Fibroblast of skin of scalp (primary cell): ENCODE measurements at places on chromosomes 4 and X.

GRCh38 chrX:40550066-40550465, 30.7 kb upstream of the ATP6AP2 start:
- DNase-seq: no peak

- DNase-seq: no peak
Measured at GRCh38 chr4:134019657-134020056, 181.9 kb downstream of the PABPC4L start.

DNA sequence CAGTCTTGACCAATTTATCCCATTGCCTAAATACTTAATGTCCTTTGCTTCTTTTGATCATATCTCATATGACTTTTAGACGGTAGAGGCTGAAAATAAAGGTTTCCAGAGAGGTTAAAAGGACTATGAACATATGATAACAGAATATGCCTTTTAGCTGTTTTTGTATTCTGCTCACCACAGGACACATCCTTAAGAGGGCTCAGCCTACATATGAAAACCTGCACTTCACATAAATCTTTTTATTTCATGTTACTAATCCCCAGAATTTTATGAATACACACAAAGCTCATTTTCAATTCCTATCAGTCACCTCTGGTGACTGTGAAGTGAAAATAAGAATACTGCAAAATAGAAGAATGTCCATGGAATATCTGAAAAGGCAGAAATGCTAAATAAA, 92.0 kb downstream of the GPM6A start:
- no peak for DNase-seq

DNA sequence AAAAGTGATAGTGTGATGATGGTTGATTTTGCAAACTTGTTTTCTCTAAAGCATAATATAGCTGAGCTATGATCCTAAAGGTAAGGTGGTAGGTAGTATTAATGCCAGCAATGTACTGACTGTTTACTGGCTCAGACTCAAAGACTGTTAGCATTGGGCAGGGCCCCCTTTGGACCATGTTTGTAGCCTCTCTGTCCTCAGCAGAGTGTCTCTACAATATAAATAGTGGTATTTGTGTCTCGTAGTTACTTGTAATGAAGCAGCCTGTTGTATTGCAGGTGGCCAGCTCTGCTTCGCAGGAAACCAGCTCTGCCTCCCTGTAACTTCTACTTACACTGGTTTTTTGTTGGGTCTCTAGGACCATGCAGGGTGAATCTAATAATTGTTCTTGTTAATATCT, 70.5 kb downstream of the ARHGAP10 start:
- DNase-seq: no peak

- DNase-seq: no peak
Measured at GRCh38 chrX:65608026-65608425, 59.4 kb upstream of the MSN start.

- no peak for DNase-seq
Measured at GRCh38 chr4:145436796-145437195, 44.9 kb upstream of the SMAD1 start.

DNA sequence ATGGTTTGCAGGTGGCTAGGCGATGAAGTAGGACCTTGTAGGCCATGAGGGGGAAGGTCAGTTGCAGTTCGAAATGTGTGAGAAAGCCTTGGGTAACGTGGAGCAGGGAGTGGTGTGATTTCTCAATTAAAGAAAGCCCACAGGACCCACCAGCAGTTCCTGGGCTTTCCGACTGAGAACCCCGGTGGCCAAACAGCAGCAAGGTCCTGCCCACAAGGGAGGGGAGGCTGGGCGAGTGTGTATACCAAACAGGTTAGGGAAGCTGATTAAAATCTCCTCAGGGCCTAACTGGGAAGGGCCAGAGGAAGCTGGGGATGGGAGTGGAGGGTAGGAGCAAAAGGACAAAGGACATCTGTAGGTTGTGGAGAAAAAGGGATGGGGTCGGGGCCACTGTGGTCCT, 2.4 kb downstream of the ATP6AP1 start:
- no peak for DNase-seq

- no peak for DNase-seq
Measured at GRCh38 chr4:119307606-119308005, 14.3 kb downstream of the FABP2 start.

- DNase-seq: no peak
Measured at GRCh38 chr4:63578383-63578782, 830.9 kb downstream of the TECRL start.

- DNase-seq: peak; percentile 25
Measured at GRCh38 chr4:98539299-98539698, 119.1 kb downstream of the TSPAN5 start.

DNA sequence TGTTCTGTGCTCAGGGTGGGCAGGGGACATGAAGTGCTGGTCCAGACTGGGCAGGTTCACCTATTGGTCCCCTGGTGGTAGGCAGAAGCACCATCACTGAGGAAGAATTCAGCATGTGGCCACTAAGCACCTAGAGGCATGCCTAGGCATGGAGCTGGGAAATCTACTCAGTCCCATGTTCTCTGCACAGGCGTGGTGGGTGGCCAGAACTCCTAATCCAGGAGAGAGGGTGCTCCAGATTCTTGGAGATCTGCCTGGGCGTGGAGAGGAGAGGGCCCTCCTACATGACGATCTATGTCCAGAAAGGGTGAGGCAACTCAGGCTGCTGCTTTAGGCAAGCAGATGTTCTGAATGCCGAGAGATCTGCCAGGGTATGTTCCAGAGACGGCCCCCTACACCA, 44.6 kb upstream of the MAGEC2 start:
- no peak for DNase-seq

- no peak for DNase-seq
Measured at GRCh38 chrX:31039327-31039711, 32.5 kb downstream of the FTHL17 start.
